ENCODE measurements at places on chromosomes 5 and 9.

DNA sequence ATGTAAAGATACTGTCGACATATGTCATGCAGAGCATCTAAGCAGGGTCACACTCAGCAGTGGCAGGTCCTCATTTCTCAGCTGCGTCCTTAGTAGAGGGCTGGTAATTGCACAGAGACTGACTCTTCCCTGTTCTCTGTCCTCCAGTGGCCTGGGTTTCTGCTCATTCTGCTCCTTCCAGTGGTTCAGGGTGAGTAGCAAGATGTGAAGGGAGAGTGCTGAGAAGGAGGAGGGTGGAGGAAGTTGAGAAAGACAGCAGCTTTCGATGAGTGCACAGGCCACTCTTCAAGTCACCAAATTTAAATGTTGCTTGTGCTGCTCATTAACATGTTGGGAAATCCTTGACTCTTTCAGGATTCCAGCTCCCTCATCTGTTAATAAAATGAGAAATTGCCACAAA lies 203.9 kb downstream of the FBXL7 start:
- no peak for DNase-seq

DNA sequence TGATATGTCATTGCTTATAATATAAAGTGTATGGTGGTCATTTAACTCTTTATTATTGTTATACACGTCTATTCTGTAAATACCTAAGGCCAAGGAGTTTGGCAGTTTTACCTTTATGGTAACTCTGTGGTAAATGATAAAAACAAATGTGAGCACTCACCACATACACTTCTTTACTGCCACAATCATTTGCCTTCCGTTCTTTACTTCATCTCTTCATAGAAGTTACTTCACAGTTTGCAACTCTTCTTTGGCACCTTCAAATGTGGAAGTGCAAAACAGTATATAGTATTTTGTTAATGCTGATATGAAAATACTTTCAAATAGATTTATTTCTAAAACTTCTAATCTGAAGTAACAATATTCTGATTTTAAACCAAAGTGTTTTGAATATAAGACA lies 4.4 kb upstream of the MEF2C start:
- DNase-seq = no peak

DNA sequence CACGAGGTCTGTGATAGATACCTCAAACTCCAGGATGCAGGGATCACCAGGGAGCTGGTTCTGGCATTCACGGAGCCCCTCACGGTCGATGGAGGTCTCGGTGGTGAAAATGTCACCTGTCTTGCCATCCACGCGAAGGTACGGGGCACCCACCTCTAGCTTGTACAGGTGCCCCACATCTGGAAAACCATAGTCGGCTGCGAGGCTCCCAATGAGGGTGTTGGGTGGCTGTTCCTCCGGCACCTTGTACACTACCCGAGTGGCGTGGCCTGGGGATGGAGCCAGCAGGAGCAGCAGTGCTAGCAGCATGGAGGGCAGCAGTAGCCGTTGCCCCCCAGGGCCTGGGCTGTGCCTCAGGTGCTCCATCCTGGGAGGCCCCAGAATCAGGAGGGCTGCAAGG lies 9.2 kb downstream of the PCDH1 start:
- DNase-seq = no peak

DNA sequence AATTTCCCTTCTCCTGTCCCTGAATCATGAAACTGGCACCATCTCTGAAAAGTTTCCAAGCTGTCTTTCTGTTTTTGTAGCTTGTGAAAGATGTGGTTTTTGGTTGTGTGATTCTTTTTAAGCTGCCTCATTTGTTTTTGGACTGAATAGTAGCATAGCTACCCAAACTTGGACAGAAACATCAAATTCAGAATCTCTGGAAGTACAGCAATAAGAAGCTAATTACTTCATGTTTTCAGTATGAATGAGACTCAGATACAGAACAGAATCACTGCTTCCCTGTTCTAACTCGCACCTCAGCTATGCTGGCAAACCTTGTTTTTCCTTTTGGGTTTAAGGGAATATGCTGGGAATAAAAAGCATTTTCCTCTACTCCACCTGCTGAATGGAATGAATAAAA lies 101.0 kb downstream of the FGF1 start:
- DNase-seq = no peak

Measured in NCI-H1048 (cell line).